ENCODE measurements at places on chromosomes 7 and 10.

GRCh38 chr10:114523876-114524275 lies 119.6 kb upstream of the AFAP1L2 start:
- DNase-seq, result no peak

DNA sequence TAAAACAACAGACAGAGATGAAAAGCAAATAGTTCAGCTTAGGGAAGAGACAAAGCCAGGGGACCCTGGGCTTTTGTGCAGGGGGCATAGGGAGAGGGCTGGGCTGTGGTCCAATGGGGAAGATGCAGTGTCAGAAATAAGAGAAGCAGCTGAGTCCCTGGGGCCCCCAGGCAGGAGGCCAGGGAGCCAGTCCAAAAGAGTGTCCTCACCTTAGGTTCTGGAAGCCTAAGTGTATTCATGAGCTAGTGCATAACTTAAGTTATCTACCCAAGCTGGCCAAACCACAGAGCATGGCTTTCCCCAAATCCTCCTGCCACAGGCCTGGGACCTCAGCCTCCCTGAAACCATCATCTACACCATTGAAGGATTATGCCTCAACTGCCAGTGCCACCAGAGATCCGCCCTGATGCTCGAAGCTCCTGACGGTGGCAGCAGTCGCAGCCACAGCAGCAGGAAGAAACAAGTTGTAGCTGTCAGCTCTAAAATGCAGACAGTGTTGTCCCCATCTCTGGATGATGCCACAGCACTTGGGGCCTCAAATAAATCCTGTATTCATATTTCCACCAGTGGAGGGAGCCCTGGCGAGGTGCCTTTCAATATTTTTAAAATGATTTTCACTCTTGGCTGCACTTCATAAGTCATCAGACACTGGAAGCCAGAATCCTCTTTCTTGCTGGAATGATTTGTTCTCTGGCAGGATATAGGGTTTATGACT lies 574.6 kb downstream of the GRID1 start:
- DNase-seq, result no peak

- no peak for DNase-seq
Observed at GRCh38 chr7:128247108-128247507, 6.0 kb downstream of the LEP start.

DNA sequence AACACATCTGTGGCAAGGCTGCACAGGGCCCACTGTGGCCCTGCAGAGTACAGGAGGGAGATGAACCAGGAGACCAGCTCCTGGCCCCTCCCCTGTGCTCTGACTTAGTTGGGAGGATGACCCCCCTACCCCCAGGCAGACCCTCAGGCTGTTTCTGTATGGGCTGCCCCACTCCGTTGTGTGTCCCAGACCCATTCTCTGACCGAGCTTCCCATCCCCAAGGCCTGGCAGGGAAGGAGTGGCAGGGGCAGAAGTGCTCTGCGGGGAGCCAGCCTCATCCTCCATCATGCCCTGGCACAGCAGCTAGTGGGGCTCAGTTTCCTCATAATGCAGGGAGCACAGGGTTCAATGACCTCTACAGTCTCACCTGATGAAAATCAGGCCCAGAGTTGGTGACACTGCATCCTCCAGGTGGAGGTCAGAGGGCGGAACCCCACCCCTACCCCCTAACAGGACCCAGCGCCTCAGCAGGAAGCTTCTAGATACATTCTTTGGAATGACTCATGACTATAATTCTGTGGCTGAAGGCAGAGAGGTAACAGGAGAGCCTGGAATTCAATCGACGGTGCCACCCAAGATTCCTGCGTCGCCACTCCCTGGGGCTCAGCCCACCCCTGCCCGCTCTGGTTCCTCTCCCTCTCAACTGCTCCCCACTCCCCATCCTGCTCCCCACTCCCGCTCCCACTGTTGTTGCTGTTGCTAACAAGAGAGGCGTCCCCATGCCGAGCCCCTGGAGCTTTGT lies 18.2 kb downstream of the PODXL start:
- no peak for DNase-seq

- DNase-seq, result no peak
Observed at GRCh38 chr7:78127009-78127408, 328.4 kb downstream of the PHTF2 start.

- DNase-seq, result no peak
Observed at GRCh38 chr7:2518737-2519118, 846 bp upstream of the LFNG start.

DNA sequence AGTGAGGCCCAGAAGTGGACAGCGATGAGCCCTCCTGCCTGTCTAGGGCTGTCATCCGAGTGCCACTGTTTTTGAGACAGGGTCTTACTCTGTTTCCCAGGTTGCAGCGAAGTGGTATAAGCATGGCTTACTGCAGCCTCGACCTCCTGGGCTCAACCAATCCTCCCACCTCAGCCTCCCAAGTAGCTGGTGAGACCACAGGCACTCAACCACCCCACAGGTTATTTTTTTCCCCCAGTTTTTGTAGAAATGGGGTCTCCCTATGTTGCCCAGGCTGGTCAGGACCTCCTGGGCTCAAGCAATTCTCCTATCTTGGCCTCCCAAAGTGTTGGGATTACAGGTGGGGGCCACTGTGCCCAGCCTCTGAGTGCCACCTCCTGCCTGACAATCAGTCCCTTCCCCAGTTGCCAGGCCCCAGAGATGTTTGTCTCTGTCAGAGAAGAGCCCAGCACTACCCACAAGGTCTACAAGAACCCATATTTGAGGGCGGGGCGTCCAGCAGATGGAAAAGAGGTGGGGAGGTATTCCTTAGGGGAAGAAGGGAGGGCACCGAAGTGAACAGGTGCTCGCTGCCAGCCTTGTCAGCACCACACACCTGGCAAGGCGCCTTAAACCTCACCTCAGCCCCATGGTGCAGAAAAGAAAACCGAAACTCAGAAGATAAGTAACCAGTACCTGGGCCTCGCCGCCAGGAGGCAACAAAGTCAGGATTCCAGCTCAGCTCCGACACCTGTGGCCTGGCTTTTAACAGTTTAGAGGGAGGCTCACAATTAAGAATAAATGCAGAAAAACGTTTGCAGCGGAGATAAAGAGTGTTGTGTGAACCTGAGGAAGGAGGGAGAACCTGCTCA lies 77.4 kb upstream of the ANLN start:
- DNase-seq, result peak; percentile 36

- no peak for DNase-seq
Observed at GRCh38 chr10:68900427-68901104, 549 bp upstream of the DDX50 start.

- no peak for DNase-seq
Observed at GRCh38 chr7:25359471-25360059, 131.3 kb upstream of the NPVF start.

DNA sequence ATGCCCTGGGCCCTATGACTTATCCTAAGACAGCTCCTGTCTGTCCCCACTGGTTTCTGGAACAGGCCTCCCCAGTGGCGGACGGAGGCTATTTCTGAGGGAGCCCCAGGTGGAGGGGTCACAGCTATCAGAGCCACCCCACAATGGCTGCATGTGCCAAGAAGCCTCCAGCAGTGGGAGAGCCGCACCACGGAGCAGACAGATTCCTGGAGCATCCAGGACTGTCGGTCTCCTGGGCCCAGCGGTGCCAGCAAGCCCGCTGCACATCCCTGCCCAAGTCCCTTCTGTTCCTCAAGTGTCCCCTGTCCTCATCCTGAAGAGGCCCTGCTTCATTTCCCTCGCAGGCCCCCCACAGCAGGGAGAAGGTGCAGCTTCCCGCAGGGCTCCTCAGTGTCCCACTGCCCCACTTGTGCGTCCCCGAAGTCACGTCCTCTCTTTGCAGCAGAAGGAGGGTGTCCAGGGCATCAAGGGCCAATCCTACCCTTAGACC lies 193.0 kb upstream of the SHH start:
- DNase-seq, result no peak

DNA sequence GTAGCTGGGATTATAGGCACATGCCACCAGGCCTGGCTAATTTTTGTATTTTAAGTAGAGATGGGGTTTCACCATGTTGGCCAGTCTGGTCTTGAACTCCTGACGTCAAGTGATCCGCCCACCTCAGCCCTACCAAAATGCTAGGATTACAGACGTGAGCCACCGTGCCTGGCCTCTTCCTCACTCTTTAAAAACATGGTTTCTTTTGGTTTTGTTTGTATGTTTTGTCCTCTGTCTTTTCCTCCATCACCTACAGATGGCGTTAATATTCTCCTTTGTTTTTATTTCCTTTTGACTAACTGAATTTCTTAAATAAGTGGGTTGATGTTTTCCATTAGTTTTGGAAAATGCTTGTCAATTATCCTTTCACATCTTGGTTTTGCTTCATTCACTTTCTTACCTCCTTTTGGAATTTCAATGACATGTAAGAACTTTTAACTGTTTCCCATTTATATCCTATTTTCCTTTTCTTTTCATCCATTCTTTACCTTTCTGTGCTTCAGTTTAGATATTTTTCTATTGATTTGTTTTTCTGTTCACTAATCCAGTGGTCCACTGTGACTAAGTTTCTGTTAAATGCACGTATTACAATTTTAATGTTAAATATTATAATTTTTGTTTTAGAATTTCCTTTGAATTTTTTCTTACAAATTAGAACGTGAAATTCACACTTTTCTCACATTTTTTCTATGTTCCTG lies 104.1 kb downstream of the ZNF467 start:
- no peak for DNase-seq

DNA sequence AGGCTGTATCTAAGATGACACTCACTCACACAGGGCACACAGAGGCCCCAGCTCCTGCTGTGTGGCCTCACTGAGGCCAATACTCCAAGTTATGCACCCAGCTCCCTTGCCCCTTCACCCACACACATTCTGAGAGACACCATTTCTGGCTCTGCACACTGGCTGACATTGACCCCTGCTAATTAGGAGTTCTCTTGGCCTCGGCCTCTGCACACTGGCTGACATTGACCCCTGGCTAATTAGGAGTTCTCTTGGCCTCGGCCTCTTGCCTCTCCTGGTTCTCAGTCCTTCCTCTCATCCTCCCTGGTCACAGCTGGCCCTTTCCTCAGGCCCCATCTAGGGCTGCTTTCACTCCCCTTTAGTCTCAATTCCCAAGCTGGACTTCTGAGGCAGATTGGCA lies 97.3 kb downstream of the GRID1 start:
- DNase-seq, result no peak

GRCh38 chr7:98291717-98292116 lies 10.2 kb downstream of the BRI3 start:
- DNase-seq, result no peak

DNA sequence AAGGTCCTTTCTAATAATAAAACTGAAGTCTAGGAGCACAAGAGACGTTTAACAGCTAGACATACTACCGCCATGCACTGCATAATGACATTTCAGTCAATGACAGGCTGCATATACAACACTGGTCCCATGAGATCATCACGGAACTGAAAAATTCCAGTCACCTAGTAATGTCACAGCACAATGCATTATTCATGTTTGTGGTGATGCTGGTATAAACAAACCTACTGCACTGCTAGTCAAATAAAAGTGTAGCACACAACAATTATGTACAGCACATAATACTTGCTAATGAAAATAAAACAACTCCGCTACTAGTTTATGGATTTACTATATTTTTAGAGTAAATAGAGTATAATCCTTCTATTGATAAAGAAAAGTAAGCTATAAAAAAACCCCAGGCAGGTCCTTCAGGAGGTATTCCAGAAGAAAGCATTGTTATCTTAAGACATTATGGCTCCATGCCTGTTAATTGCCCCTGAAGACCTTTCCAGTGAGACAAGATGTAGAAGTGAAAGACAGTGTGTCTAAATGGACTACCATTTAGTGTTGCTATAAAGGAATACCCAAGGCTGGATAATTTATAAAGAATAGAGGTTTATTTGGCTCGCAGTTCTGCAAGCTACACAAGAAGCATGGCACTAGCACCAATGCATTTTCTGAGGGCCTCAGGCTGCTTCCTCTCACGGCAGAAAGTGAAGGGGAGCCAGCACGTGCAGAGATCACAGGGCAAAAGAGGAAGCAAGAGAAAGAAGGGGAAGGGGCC lies 47.1 kb downstream of the HIBADH start:
- no peak for DNase-seq

- DNase-seq, result no peak
Observed at GRCh38 chr10:132371641-132372081, 25.3 kb upstream of the PWWP2B start.

GRCh38 chr10:124063750-124064603 lies 29.4 kb downstream of the CHST15 start:
- DNase-seq, result no peak

GRCh38 chr7:51369746-51370145 lies 53.1 kb upstream of the COBL start:
- peak; percentile 28 for DNase-seq

DNA sequence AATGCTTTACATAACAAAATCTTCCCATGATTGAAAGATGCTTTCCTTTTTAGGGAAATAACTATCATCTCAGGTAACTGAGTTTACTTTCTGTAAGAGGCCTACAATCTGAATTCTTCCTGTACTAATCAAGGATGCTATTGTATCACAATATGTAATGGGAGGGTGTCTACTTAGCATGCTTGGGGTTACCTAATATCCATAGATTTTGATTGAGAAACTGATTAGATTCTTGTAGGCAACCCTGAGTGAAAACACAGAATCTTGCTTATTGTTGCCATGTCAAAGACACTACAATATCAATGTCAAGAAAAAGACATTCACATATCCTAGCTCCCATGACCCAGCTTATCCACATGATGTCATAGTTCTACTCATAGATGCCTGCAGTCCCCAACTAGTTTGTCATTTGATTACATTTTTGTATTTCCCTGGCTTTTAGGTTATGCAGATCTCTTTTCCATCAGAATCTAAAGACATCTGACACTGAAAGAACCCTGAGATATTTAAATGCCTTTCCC lies 62.4 kb downstream of the PON1 start:
- DNase-seq, result no peak

DNA sequence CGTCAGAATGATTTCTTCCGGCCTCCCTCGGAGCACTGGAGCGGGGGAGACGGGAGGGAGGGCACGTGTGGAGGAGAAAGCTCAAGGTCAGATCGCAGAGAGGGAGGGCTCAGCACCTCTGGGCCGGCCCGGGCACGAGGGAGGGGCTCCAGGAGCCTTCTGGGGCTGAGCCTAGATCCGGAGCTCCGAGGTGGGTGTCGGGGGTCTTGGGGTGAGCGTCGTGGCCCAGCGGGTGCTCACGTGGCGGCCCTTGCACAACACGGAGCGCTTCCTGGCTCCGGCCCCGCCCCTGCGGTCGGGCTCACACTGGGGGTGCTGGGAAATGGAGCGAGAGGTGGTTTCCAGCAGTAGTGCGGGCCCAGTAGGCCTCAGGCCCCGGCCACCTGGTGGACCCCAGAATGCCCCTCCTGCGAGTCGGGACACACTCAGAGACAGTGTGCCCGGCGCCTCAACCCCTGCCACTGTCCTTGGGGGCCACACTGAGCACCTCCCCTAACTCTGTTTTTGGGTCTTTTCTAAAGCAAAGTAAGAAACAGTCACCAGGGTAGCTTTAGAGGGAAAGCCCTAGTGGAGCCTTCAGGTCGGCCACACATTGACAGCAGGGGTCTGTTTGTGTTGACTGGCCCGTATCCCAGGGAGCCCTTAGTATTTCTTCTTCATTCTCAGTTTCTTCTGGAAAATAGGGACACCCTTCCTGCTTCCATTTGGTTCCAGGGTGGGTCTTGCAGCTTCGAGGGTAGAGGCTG lies 798 bp downstream of the PPIF start:
- no peak for DNase-seq

DNA sequence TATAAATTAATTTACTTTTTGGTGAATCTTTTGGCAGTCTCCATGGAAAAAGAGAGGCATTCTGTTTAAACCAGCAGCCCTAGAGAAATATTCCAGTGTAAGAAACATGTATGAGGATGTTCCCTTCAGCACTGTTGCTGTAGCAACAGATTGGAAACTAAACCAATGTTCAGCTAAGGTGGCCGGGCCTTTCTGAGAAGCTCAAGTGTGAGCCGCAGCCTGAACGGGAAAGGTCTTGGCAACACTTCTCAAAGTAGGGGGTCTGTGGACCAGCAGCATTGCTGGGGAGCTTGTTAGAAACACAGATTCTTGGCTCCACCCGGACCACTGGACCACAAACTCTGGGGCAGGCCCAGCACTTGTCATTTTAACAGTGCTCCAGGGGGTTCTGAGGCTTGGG lies 36.2 kb downstream of the RAMP3 start:
- no peak for DNase-seq
